ENCODE measurements at places on chromosomes 7 and 10.

- DNase-seq = no peak
These were observed 144.0 kb downstream of the PLPP4 start for GRCh38 chr10:120600871-120601649.

DNA sequence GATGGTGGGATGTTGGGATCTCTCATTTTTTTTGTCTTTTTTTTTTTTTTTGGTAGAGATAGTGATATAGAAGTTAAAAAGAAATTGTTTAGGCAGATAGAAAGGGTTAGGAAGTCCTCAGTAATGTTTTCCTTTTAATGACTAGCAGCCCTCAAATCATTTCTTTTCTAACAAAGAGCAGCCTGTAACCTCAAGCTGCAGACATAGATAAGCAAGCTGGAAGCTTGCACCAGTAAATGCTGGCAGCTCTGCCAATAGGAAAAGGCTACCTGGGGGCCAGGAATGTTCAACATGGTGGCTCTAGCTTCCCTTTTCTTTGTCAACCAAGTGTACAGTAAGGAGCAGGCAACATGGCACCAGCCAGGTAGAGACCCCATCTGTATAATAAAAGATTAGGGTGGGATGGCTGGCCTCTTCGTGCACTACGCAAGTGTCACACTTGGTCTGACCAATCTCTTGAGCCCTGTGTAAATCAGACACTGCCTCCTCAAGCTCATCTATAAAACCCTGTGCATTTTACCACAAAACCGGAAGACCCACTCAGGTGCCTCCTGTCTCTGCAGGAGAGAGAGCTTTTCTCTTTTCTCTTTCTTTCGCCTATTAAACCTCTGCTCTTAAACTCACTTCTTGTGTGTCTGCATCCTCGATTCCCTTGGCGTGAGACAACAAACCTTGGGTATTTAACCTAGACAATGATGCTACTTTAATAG is 212.9 kb downstream of the SNX10 start:
- no peak for DNase-seq

- DNase-seq = no peak
These were observed 37.8 kb upstream of the FZD9 start for GRCh38 chr7:73395538-73396503.

- DNase-seq = no peak
These were observed 461.5 kb upstream of the GHITM start for GRCh38 chr10:83677795-83678194.

GRCh38 chr10:55822096-55822495 is 539.0 kb downstream of the ZWINT start:
- DNase-seq = no peak

DNA sequence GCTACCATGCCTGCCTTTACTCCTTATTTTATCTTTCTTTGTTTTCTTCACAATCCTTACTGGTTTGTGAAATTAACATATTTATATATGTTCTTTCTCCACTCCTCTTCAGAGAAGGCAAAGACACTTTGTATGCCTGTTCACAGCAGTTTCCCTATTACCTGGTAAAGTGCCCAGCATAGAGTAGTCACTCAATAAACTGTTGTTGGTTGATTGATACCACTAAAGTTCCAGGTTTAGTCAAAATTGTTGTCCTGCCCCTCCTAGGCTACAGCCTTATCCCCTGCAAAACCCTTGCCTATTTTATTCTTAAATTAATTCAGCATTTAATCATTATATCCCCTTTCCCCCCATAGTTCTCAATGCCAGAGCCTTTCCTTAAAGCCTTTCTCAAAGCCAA is 76.1 kb downstream of the POLL start:
- DNase-seq = no peak

DNA sequence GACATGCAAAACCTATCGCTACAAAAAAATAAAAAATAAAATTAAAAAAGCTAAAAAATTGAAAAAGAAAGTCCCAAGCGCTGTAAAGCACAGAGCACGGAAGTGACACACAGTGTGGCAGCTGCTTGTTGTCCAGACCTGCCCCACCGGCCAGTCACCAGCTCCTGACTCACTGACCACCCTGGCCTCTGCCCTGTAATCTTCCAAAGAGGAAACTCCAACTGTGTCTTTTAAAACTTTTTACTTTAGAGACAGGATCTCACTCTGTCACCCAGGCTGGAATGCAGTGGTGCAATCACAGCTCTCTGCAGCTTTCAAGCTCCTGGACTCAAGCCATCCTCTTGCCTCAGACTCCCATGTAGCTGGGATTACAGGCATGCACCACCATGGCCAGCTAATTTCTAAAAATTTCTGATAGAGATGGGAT is 23.6 kb downstream of the GNA12 start:
- peak; percentile 97 for DNase-seq

DNA sequence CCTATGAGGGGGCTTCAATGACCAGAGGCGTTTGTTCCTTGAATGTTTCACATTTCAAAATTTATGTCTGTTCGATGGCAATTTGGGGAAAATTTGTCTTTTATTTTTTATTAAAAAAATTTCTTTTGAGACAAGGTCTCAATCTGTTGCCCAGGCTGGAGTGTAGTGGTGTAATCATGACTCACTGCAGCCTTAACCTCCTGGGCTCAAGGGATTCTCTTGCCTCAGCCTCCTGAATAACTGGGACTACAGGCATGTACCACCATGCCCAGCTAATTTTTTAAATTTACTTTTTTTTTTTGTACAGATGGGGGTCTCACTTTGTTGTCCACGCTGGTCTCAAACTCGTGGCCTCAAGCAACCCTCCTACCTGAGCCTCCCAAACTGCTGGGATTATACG is 39.7 kb downstream of the OTUD1 start:
- no peak for DNase-seq

DNA sequence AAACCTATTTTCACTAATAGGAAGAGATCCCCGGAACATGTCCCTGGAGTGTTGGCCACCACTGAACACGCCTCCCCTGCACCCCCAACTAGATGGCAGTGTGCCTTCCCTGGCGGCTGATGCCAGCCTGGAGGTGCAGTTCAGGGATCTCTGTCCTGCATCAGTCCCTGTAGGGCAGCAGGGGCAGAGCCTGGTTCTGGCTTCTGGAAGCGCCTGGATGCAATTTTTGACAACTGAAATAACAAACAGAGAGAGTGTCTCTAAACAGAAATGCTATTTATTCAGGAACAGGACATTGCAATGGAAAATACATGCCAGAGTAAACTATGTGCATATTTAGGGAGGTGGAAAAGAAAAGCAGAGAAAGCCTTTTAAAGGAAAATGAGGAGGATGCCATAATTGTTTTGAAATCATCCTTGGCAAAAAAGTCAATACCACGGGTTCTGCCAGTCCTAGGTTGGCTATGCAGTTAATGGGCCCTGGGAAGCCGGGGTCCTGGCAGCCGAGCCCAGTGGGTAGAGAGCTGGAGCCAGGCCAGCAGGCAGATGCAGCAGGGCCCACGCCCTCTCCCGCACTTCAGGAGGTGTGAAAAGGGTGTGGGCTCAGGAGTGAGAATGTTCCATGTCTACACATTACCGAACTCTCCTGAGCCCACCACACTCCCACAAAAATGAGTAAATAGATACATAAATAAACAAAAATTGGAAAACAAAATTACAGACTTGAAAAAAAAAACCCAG is 18.5 kb downstream of the ANTXRL start:
- DNase-seq = no peak

- DNase-seq = no peak
These were observed 98.2 kb downstream of the RNF216 start for GRCh38 chr7:5683280-5683670.

GRCh38 chr10:14389981-14390590 is 59.4 kb upstream of the FRMD4A start:
- DNase-seq = no peak

DNA sequence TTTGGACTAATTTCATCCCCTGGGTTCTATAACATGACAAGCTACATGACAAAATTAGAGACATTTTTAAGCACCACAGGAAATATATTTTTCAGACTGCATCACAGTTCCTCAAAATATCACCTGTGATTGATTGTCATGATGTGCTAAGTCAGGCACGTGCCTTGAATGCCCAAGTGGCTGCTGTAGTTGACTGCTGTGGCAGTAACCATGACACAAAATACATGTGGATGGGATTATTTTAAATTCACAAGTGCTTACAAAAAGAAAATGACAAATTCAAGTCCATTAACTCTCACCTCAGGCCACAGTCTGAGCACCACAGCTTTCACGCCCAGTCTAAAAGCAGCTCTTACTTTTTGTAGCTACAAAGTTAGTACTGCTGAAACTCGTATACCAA is 45.5 kb downstream of the TNPO3 start:
- DNase-seq = no peak

GRCh38 chr7:69723663-69724062 is 125.4 kb downstream of the AUTS2 start:
- DNase-seq = no peak

DNA sequence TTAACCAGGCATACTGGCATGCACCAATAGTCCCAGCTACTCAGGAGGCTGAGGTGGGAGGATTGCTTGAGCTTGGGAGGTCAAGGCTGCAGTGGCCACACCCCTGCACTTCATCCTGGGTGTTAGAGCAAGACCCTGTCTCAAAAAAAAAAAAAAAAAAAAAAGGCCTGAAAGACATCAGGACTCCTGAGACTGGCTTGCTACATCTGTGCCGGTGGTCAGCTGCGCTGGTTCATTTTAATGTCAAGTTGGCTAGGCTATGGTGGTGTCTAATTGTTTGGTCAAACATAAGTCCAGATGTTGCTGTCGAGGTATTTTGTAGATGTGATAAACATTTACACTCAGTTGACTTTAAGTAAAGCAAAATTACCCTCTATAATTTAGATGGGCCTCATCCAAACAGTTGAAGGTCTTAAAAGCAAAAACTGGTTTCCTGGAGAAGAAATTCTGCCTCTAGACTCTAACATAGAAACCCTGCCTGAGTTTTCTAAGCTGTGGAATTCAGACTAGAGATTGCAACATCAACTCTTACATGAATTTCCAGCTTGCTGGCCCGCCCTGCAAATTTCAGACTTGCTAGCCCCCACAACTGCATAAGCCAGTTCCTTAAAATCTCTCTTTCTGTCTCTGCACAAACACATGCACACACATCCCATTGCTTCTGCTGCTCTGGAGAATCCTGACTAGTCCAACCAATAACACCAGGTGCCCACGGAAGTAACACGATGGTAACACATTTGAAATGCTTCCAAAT is 18.2 kb downstream of the MYOF start:
- no peak for DNase-seq

DNA sequence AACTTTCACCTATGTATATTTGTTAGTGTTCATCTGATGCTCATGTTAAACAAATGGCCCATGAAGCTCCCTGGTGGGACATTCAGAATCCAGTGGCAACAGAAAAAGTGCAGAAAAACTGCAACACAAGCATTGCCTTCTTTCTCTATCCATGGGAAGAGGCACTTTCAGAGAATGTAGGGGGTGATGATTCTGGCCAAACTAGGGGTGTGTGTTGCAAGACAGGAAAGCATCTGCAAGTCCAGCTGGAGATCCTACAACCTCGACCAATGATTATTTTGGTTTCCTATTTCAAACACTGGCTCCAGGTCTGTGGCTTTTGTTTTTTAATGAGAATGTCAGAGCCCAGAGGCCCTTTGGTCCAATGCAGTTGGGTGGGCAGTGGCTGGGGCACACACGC is 198.7 kb downstream of the CXCL12 start:
- no peak for DNase-seq

DNA sequence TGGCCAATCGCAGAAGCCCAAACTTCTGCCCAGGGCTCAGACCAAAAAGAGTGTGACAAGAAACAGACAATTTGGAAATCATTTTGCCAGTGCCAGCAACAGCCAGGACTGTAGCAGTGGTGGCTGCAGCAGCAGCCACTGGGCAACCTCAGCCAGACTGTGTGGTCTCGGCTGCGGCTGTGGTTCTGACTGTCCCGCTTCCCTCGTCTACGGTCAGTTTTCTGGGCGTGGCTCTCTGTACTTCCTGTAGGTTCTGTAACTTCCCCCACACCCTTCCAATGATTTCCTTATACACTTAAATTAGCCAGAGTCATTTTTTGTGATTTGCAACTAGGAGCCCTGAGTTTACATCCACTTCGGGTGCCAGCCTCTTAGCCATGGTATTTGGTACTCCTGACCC is 39.9 kb downstream of the CYTH3 start:
- no peak for DNase-seq
